AG10803 (cell line): ENCODE measurements at places on chromosomes 4 and X.

DNA sequence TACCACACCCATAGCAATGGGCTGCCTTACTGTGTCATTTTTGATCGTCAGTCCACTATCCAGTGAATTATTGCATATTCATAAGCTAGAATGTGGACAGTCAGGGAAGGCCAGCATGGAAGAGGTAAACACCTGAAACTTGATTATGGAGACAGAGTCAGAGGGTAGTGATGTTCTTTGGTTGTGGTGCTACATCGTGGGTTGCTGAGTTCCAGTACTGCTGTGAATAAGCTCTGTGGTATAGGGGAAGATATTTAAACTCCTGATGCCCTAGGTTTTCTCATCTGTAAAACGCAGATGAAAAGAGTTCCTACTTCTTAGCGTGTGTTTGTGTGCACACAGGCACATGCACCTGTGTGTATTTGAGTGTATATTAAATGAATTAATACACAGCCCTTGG lies 69.9 kb downstream of the CPE start:
- DNase-seq: no peak

GRCh38 chrX:119410027-119410819 lies 11.1 kb downstream of the SLC25A43 start:
- peak; percentile 93 for DNase-seq

DNA sequence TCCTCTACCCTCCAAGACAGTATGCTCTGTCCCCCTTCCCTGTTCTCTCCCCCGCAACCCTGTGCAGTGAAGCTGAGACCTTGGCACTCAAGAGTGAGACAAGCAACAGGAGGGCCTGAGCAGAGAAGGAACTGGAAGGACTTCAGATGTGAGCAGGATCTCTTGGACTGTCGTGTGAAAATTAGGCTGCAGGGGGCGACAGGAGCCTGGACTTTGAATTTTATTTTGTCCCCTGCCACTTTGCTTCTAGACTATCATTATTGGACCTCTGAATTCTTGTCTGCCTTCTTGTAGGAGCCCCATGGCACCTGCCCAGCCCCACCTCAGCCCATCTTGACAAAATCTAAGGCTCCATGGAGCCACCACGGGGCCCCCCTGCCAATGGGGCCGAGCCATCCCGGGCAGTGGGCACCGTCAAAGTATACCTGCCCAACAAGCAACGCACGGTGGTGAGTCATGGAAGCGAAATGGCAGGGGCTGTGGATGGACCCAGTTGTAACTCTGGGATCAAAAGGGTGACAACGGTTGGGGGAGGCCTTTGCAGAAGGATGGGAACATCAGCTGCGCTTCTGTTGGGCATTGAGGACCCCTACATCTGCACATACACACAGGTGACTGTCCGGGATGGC lies 1.7 kb downstream of the ARAF start:
- no peak for DNase-seq

DNA sequence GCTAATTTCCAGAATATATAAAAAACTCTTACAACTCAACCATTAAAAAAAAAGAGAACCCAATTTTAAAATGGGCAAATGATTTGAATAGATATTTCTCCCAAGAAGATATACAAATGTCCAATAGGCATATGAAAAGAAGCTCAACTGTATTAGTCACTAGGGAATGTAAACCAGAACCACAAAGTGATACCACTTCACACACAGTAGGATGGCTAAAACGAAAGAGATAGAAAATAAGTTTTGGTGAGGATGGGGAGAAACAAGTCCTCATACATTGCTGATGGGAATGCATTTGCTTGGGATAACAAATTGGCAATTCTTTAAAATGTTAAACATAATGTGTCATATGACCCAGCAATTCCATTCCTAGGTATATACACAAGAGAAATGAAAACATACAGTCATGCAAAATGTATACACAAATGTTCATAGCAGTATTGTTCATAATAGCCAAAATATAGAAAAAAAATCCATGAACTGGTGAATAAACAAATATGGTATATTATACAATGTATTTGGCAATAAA lies 5.7 kb downstream of the TCEAL3 start:
- no peak for DNase-seq

GRCh38 chr4:150464523-150464922 lies 117.4 kb upstream of the MAB21L2 start:
- no peak for DNase-seq

- DNase-seq: no peak
Measured at GRCh38 chrX:84240848-84241565, 53.0 kb upstream of the RPS6KA6 start.

DNA sequence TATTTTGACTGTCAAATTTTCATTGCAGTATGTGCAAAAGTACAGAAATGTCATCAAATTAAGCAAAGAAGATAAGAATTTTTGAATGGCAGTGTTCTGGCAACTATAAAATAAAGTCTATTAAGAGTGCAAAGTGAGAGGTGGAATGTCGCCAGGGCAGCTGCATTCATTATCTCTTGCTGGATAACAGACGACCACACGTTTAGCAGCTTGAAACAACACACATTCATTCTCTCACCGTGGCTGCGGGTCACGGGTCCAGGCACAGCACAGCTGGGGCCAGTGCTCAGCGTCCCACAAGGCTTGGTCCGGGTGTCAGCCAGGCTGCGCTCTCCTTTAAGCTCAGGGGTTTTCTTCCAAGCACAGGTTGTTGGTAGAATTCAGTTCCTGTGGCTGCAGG lies 113.9 kb downstream of the GPR143 start:
- no peak for DNase-seq

DNA sequence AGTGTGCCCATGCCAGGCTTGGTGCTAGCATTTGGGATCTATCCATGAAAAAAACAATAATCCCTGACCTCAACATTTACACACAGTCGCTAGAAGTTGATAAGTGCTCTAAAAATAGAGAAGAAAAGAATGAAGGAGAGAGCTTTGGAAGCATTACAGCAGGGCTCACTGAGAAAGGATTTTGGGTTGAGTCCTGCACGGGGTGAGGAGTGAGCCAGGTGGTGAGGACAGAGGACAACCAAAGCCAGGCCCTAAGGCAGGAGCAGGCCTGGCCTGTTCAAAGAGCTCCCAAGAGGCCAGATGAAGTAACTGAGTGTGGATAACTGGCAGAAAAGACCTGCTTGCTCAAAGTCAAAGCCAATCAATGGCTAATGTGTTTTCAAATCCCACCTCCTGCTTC lies 20.7 kb upstream of the PROM1 start:
- DNase-seq: no peak

- no peak for DNase-seq
Measured at GRCh38 chr4:79535516-79535915, 127.5 kb upstream of the GK2 start.

DNA sequence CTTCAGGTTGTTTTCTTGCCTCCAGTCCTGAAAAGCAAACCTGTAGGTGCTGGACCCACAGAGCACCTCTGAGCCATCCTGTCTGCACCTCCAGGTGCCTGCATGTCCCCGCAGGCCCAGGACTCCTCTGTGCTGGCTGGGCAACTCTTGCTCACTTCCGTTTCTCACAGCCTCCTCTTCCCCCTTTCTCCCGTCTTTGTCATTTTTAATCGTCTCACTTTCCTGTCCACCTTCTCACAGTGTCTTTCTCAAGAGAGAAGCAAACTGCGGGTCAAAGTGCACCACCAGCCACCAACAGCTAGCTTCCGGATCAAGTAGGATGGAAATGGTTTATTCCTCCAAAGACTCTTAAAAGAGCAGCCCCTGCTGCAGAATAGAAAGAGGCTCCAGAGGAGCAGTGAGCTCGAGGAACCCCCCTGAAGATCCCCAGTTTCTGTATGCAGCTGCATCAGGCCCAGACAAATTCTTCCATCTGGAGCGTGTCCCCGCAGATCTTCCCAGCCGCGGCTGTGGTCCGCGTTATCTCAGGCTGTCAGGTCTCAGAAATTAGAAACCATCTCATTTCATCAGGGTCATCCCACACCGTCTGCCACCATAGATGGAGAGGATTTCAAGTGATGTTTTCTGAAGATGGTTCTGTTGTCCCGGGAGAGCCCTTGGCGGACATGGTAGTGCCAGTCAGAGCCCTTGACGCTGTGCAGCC lies 87.7 kb downstream of the FHDC1 start:
- DNase-seq: no peak

GRCh38 chr4:53914313-53915016 lies 149.9 kb downstream of the CHIC2 start:
- DNase-seq: peak; percentile 85

GRCh38 chr4:87950936-87951511 lies 24.5 kb upstream of the SPP1 start:
- no peak for DNase-seq
